Transverse colon (tissue), 4 donors: ENCODE measurements at places on chromosomes 1 and 21.
A peak's percentile ranks its signal among the peaks of the same experiment; 100 is the strongest.

- DNase-seq = peak; percentile 63
Measured at GRCh38 chr1:66380452-66381212, 153.3 kb upstream of the SGIP1 start.

DNA sequence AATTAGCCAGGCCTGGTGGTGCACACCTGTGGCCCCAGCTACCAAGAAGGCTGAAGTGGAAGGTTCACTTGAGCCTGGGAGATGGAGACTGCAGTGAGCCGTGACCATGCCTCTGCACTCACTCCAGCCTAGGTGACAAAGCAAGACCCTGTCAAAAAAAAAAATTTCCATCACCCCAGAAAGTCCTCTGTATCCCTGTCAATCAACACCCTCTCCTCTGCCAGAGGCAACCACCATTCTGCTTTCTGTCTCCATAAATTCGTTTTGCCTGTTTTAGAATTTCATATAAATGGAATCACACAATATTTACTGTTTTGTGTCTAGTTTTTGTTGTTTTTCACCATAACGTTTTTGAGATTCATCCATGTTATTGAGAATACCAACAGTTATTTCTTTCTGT, 141.6 kb upstream of the SLC45A1 start:
- DNase-seq = no peak

- no peak for DNase-seq
Measured at GRCh38 chr1:248007778-248008177, 5.7 kb upstream of the OR2L5 start.

GRCh38 chr1:184487531-184488193, 100.8 kb downstream of the C1orf21 start:
- no peak for DNase-seq

DNA sequence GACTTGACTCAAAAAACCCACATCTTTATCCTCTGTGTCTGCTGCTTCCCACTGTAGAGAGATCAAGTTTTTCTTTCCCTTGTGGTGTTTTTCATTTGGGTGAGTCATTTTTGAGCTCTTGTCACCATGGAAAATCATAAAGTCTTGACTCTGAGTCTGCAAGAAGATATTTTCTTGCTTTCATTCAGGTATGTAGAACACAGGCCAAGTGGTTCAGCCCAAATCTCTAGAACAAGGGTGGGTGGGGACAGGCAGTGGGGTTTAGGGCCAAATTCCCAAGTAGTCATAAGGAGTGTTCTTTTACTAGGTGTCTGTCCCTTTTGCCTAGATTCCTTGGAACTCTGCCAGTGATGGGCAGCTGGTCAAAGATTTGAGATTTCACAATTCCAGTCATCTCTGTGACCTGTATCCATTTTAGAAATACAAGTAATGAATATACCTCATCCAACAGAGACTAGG, 21.5 kb upstream of the ARHGAP29 start:
- peak; percentile 26 for DNase-seq

- no peak for DNase-seq
Measured at GRCh38 chr1:220804202-220804586, 17.5 kb downstream of the MTARC1 start.

DNA sequence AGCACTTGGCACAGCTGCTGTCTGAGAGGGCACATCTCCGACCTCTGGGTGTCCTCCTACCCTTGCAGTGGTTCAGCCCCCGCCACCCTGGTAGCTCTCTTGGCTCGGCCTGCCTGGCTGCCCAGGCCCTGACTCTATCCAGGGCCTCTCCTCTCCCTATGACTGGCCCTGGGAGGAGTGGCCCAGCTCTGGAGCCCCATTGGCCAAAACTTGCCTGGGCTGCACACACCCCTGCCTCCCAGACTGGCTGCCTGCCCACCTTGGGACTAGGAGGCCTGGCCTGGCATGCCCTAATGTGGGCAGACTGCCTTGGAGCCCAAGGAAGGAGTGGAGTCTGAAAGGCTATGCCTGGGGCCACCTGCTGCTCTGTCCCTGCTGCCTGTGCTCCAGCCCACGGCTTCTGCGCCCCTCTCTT, 33.6 kb downstream of the ACOT11 start:
- peak; percentile 89 for DNase-seq

DNA sequence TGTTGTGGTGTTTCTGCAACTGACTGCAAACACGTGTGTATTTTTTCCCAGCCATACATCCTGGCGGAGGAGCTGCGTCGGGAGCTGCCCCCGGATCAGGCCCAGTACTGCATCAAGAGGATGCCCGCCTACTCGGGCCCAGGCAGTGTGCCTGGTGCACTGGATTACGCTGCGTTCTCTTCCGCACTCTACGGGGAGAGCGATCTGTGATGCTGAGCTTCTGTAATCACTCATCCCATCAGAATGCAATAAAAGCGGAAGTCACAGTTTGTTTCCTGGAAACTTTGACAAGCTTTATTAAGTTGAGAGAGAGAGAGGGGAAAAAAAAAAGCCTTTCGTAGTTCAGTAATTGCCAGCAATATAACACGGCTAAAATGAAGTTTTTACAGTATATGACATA, 32.7 kb upstream of the MTR start:
- DNase-seq = no peak

- DNase-seq = no peak
Measured at GRCh38 chr1:17116643-17117042, 2.6 kb downstream of the PADI2 start.

GRCh38 chr1:117735045-117735992, 129.5 kb downstream of the TENT5C start:
- peak; percentile 52 for DNase-seq

DNA sequence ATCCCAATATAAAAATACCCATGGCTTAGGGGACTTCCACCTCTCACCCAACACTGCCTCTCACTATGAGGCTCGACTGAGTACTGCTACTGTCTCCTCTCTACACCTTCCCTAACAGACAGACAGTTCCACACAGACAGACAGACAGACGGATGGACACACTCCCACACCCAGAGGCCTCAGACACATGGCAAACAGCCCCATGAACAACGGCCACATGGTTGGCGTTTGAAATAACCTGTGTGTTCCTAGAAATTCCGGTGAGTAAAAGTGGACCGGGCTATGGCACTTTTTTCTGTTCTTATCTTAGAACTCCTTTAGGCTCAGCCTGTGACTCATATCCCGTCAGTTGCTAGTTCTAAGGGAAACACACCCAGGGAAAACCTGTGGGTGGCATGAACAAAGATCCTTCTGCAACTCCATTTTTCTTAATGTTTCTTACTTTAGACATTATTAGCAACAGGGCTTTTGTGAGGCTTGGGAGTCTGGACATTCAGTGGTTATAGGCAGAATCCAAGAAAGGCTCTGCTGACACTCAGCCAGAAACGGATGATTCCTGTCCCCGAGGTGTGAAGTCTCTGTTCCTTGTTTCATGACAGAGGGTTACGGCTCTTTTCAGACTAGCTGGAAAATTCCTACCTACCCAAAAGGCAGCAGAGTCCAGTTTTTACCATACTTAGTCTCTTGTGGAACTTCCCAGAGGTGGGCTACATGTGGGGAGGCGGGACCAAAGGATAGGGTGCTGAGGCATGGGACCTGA, 90.5 kb upstream of the TLR5 start:
- no peak for DNase-seq

DNA sequence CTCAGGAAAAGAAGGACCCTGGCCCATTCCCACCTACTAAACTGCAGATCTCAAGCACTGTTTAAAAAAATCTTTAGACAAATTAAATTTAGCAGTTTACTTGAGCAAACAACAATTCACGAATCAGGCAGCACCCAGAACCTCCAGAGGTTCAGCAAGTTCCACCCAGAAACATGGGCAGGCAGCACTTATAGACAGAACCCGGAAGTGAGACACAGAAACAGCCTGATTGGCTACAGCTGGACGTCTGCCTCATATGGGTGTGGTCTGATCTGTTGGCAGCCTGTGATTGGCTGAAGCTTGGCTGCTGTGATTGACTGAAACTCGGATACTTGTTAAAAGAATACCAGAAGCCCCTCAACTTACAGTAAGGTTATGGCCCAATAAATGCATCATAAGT, 34.7 kb upstream of the COL6A2 start:
- DNase-seq = no peak

DNA sequence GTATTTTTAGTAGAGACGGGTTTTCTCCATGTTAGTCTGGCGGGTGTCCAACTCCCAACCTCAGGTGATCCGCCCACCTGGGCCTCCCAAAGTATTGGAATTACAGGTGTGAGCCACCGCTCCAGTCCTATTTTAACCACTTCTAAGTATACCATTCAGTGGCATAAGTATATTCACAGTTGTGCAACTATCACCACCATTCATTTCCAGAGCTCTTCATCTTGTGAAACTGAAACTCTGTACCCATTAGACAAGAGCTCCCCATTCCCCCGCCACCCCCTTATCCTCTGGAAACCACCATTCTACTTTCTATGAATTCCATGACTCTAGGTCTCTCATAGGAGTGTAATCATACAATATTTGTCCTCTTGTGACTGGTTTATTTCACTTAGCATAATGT, 40.2 kb upstream of the CAMTA1 start:
- no peak for DNase-seq

DNA sequence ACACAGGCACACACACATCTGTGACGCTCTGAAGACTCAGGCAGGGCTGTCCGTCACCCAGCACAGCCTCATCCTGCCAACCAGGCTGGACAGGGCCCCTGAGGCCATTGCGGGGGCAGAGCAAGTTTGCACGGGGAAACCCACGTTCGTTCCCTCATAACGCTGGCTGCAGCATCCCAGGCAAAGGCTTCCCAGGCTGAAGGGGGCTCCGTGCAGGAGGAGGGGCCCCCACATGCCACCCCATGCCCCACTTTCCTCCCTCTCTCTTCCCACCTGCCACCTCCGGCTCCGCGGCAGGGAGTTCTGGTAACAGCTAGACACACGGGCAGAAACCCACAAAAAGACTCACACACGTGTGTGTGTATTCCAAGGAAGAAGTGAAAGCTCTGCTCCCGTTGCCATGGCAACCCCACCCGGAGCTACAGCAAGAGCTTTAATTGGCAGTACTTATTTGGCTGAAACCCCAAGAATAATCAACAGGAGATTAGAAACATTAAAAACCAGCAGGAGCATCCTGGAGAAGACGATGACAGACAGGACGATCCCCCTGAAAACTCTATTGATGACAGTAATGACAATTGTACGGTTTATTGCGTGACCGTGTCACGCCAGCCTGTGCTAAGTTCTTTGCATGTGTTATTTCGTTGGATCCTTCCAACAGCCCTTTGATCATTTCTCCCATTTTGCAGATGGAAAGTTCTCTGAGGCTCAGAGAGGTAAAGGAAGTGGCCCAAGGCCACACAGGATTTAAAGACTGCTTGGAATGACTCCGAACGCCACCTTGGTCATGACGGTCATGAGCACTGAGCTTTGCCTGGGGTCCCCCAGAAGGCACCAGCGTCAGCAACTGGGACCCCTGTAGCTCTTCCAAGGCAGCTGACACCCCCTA, 247.1 kb downstream of the NPHP4 start:
- no peak for DNase-seq

DNA sequence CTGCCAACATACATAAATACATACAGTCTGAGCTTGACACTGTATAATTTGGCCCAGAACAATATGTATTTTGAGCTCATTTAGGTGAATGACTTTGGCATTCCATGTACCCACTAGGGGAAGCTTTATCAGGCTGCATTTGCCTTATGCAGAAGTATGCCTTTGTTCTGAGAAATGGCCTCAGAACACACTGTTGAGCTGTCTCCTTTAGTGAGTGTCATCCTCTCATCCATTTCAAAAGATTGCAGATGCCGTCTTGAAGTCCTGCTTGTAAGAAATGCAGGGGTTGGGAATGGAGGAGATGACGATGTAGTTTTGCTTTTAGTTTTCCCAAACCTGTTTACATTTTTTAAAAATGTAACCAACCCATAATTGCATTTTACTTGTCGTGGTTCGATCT, 14.8 kb upstream of the NBL1 start:
- DNase-seq = no peak

- DNase-seq = no peak
Measured at GRCh38 chr21:41091616-41092015, 76.3 kb upstream of the BACE2 start.

DNA sequence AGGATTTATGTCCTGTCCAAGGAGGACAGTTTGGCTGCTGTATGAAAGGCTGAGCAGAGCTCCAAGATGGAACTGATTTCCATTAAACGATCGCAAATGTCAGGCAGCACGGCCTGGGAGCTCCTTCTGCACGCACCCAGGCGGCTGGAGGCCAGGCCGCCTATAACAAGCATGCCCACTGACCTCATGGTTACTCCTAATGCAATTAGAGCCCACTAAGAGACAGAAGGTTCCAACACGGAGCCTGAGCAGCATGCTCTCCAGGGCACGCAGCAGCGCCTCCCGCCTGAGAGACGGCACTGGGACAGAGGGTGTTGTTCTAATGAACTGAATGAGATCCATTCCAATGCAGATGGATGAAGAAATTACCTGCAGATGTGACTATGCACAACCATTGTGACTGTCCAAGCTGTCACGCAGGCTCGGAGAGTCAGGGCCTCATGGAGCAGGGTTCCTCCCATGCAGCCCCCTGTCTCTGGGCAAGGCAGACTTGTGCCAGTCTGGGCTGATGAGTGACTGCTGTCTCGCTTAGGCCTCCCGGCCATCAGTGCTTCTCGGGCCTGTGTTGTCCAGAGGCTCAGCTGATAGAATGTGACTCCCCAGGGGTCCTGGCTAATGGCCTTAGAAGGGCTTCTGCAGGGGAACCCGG, 25.2 kb upstream of the CDCA8 start:
- no peak for DNase-seq

DNA sequence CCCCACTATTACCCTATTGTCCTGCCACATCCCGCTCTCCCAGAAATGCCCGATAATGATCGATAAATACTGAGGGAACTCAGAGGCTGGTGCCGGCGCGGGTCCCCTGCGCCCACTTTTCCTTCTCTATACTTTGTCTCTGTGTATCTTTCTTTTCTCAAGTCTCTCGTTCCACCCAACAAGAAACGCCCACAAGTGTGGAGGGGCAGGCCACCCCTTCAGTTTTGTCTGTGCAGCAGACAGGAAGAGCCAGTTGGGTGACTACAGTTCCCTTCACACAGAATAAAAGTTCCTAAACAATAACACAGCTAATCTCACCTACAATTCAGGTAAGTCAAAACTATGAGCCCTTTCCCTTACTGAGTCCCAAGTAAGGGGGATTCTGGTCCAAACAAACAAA, 423.7 kb downstream of the SMYD3 start:
- DNase-seq = no peak

DNA sequence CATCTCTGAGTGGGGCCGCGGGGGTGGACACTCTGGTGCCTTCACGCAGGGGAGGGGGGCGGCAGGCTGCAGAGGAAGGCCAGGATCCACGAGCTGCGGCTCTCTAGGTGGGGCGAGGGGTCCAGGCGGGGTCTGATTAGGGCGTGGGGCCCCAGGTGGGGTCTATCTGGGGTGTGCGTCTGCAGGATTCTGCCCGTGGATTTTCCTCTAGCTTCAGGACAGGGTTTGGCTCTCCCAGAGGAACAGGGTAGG, 6.3 kb downstream of the JMJD4 start:
- DNase-seq = no peak

GRCh38 chr1:182143825-182144645, 82.5 kb upstream of the ZNF648 start:
- DNase-seq = peak; percentile 70
